ENCODE measurements at places on chromosomes 2 and 18.

DNA sequence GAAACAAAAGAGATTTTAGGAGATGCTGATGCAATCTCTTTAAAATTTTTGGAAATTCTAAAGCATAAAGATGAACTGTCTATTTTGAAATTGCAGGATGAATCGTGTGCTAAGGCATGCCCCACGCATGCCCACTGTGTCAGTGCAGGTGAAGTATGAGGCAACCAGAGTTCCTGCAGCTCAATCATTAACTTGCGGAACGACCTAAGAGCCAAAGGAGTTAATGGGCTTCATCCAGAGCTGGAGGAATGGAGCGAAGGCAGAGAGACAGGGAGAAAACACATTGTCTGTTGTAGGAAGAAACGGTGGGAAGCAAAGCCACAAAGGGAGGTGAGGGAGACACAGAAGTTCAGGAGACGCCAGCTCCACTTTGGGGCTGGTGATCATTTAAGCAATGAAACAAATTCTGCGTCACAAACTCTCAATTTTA is 265.2 kb downstream of the CCDC85A start:
- no peak for DNase-seq

- DNase-seq, result no peak
These were observed 47.8 kb upstream of the SLC4A10 start for GRCh38 chr2:161576421-161576820.

DNA sequence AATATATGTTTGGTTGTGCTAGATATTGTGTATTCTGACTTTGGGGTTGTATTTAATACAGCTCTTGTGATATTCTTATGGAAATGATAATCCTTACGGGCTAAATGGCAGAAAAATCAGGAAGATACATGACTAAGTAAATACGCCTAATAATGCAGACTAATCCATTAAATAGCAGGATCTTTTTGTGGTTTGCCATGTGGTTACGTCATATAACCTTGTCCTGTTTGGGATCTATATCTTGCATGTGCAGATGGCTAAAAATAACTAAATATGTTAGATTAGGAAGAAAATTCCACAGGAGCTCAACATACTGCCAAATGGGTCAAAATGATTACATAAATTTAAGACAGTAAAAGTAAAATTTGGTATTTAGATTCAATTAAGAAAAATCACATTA is 83.0 kb downstream of the NEB start:
- DNase-seq, result no peak

- DNase-seq, result no peak
These were observed 6.8 kb upstream of the ARHGAP28 start for GRCh38 chr18:6722690-6723089.

DNA sequence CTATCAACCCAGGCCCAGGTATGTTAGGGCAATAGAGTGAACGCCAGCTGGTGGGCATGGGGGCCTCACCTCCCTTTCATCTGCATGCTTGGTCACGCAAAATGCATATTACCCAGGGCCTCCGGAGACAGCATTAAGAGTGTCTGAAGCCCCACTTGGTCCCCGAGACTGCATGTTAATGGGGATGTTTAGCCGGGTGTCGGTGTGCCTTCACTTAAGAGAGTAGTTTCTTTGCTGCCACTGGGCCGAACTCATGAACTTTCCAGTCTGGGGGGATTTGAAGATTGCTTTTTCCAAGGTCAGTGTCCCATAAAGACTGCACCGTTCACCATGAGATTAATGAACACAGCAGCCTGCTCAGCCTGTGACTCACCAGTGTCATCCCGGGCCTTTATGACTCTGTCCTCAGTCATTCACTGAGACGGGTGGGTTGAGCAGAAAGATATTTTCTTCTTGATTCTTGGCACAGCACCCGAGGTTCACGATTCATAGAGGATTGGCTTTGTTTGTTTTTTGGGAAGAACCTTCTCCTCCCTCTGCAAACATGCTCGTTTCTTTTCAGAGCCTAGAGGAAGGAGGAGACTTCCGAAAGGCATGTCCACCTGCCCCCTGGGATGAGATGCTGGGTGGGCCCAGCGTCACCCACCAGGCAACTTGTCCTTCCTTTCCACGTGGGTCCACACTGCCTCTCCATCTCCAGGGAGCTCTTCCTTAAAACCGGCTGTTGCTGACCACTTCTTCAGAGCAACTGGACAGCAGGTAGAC is 199.1 kb downstream of the GLI2 start:
- DNase-seq, result no peak

- DNase-seq, result no peak
These were observed 29.4 kb downstream of the DPP4 start for GRCh38 chr2:162044586-162044985.

GRCh38 chr2:224983712-224984554 is 58.3 kb downstream of the DOCK10 start:
- DNase-seq, result no peak

DNA sequence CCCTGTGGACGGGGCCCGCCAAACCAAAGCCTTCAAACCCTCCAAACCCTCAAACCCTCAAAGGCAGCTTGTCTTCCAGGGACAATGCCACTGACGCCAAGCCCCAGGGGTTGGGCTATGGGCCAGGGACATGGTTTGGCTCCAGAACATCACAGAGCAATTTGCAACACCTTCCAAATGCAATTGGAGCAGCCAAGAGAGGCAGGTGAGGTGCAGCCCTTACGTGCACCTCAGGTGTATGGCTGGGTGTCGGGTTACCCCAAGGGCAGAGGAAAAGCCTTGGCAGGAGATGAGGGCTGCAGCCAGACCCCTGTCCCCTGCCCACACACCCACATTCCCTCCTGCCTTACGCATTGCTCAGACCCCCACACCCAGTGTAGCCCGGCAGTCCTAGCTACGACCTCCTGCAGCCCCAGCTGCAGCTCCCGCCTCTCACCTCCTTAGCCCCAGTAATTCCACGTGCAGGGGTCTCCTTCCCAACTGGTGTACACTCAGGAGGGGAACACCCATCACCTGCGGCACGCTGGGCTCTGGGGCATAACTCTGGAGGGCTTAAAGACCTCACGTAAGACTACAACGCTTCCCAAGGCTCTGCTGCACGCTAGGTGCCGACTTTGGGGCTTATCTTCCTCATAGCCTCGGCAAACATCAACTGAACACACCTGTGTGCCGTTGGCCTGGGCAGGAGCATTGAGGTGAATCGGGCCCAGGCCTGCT is 88.7 kb downstream of the TFCP2L1 start:
- DNase-seq, result no peak

- no peak for DNase-seq
These were observed 7.7 kb downstream of the SGO2 start for GRCh38 chr2:200533754-200534153.

DNA sequence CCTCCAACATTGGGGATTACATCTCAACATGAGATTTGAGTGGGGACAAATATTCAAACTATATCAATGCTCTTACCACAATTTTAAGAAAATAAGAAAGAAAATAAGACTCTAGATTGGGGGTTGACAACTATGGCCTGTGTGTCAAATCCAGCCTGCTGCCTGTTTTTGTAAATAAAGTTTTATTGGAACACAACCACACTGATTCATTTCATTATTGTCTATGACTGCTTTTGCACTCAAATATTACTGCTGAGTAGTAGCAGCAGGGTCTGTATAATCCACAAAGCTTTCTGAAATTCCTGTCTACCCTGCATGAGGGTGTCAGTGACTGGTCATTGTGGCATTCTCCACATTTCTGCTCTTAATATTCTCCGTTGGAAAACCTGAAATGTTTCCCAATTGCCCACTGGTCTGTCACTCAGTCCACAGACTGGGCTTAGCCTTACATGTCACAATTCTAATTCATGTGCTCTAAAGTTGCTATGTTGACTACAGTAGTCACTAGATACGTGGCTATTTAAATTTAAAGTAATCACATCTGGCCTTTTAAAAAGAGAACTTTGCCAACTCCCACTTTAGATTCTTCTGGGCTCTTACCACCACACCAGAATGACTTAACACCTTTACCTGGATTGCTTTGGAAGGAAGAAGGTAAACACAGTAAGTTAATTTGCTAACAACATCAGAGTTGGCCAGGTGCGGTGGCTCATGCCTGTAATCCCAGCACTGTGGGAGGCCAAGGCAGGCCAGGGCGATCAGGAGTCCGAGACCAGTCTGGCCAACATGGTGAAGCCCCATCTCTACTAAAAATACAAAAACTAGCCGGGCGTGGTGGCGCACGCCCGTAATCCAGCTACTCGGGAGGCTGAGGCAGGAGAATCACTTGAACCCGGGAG is 86.9 kb downstream of the CLHC1 start:
- DNase-seq, result no peak

- no peak for DNase-seq
These were observed 54.4 kb downstream of the SCN3A start for GRCh38 chr2:165149439-165149838.

DNA sequence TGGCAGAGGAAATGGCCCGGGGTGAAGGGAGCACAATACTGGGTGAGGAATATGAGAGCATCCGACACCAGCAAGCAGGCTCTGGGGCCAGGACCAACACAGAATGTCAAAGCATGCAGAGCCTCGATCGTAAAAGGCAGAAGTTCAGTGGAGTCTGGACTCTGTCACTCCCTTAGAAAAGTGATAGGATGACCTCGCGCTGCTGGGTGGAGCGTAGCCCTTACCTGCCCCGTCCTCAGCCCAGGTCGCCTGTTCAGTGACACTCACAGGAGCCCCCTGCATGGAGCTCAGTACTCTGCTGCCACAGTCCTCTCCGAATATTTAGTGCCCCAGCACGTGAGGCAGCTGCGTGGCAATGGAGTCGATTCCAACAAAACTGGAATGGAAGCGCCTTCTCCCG is 236.7 kb upstream of the MYT1L start:
- DNase-seq, result no peak

Data from NCI-H187 (cell line).